ENCODE measurements at places on chromosomes 1 and 21.

GRCh38 chr21:16196001-16196400 is 466.2 kb downstream of the USP25 start:
- DNase-seq: no peak

DNA sequence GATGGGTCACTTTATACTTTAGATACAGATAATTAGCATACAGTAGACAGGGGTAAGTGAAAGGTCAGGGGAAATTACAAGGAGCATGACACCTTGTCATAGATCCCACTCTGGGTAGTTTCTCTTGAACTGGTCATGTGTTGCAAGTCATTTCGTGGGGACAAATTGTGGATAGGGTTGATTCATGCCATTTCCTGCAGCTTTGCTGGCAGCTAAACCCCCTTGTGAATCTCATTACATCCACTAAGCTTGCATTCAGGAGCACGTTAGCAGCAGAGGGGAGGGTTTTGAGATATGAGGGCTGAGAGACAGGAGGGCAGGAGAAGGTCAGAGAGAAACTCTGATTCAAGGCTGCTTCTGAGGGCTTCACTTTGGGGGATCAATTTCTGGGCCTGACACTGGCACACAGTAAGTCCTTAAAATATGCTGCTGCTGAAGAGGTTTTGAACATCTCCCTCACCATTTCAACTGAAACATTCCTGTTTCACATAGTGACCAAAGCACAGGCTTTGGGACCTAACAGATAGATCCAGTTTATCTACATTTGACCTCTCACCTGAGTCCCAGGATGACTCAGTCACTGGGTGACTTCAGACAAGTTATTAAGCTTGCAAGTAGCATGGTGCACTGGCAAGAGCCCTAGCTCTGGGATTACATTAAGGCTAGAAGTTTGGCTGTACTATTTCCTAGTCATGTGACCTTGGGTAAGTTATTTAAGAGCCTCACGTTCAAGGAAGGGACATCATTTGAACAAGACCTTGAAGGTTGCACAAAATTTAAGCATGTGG is 206.0 kb upstream of the USP24 start:
- DNase-seq: no peak

GRCh38 chr1:230145505-230145899 is 78.5 kb downstream of the GALNT2 start:
- DNase-seq: no peak

DNA sequence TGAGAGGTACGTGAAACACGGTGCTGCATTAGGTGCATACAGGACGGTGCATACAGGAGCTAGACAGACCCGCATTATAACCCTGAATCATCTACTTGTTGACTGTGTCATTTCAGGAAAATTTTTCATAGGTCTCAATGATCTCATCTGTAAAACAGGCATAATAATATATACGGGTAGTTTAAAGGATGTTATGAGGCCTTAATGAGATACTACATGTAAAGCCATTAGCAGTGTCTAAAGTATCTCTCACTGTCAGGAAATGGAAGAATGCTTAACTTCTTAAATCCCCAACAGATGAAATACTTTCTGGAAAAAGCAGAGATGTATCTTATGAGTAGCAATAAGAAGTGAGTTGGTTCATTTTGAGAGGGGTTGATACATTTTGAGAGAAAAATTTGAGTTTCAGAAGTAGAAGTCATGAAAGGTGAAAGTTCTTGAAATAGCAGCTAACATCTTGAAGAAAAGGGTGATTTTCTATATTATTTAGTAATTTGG is 669.6 kb downstream of the PTPRC start:
- no peak for DNase-seq

DNA sequence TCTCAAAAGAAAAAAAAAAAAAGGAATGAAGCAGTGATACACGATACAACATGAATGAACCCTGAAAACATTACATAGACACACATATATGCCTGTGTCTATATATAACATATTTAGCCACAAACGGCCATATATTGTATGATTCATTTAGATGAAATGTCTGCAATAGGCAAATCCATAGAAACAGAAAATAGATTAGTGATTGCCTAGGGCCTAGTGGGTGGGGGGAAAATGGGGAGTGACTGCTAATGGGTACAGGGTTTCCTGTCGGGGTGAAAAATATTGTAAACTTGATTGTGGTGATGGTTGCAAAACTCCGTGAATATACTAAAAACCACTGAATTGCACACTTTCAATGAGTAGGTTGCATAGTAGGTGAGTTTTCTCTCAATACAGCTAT is 6.0 kb upstream of the H6PD start:
- no peak for DNase-seq

- DNase-seq: peak; percentile 34
Measured at GRCh38 chr21:28516991-28517592, 475.6 kb downstream of the LTN1 start.

- DNase-seq: no peak
Measured at GRCh38 chr21:34673006-34673405, 4.2 kb downstream of the CLIC6 start.

- peak; percentile 24 for DNase-seq
Measured at GRCh38 chr1:119327450-119328155, 41.0 kb upstream of the HAO2 start.

GRCh38 chr1:53964109-53964508 is 18.0 kb downstream of the LRRC42 start:
- DNase-seq: no peak

DNA sequence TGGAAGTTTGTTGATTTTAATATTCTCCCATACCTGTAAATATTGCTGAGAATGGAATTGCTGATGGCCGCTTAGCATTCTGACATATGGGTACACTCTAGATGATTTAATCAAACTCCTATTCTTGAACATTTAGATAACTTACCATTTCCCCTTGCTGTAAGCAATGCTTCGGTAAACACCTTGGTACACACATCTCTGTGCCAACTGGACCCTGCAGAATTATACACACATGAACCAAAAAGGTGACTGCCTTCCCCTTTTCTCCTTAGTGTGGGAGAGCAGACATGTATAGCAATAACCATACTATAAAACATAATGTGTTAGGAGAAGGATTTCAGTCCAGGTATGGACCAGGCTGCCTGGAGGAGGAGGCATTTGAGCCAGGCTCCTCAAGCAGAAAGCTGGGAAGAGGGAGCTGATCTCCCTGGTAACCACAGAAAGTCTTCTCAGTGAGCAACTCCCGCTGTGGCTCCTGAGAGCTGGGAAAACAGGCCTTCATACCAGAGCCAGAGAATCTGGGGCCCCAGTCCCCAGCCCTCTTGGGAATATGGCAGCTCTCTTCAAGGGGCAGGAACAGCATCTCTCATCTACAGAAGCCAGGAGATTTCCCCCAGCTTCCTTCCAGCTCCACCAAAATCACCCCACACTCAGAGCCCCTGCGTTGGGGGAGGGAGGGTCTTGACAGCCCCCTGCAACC is 33.9 kb upstream of the CSF1 start:
- DNase-seq: no peak

GRCh38 chr21:43702785-43703034 is 16.2 kb upstream of the PDXK start:
- DNase-seq: no peak

- no peak for DNase-seq
Measured at GRCh38 chr1:33244809-33245186, 11.5 kb upstream of the ZNF362 start.

DNA sequence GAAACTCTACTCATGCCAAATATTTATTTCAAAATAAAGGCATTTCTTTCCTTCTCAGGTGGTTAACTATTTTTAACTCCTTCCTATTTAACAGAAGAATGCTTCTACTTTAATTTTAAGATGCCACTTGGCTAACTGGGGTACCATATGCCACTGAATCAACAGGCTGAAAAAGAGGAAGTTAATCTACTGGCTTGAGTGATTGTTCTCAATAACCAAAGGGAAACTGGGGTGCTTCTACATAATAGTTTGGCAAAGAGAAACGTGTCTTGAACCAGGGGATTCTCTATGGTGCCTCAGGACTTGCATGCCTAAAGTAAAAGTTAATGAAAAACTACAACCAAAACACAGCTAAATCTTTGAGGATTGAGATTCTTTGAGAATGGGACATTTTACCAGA is 142.6 kb downstream of the DENND1B start:
- DNase-seq: no peak

Data from HAP-1 (cell line).